ENCODE measurements at places on chromosomes 16 and 17.

- DNase-seq = no peak
Measured at GRCh38 chr17:56373981-56374833, 219.3 kb upstream of the NOG start.

DNA sequence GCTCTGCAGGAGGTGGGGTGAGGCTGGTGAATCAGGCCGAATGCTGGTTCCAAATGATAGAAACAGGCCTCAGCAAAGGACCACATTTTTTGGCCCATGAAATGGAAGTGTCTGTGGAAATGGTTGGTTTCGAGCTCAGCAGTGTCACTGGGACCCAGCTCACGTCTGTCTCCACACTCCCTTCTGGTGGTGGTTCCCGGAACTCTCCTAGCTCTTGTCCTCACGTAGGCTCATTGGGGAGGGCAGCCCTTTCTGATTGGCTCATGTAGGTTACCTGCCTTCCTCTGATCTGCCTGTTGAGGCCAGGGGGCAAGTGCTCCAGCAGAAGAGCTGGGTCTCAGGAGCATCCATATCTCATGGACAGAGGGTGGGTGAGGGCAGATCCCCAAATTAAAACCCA lies 4.0 kb downstream of the ALG1 start:
- DNase-seq = no peak

GRCh38 chr17:78763561-78763960 lies 18.5 kb downstream of the CYTH1 start:
- DNase-seq = no peak

GRCh38 chr17:48612854-48613691 lies 2.0 kb downstream of the HOXB8 start:
- no peak for DNase-seq

- DNase-seq = peak; percentile 95
Measured at GRCh38 chr17:21689604-21690003, 2.7 kb upstream of the KCNJ18 start.

DNA sequence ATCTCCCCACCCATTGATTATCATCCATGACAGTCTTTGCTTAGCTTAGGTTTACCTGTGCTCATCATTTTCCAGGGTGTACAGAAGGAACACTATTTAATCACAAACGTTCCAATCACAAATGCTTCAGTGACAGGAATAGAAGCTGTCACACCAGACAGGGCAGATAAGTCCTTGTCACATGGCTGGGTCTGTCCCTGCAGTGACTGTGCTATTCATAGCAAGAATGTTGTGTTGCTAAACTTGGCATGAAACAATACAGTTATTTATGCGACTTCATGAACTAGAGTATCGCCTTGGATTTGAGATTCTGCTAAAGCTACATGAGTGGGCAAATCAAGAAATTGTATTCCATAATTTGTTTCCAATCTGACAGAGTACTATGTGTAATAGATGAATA lies 108.4 kb downstream of the CDH13 start:
- DNase-seq = no peak
